ENCODE measurements at places on chromosomes 6 and 20. TPM values are rescaled to one million over a fixed set of nuclear protein-coding genes. Genes with fewer than 3 reads are reported as not detected.

Gene RIPOR2
- total RNA-seq, result 0.86 TPM

Gene EYS
- not detected for total RNA-seq

Gene KCNK17
- total RNA-seq, result not detected

Gene C2
- total RNA-seq, result 4.9 TPM

Gene LAMA4
- not detected for total RNA-seq
